ENCODE measurements at places on chromosomes 16 and 17. TPM values are rescaled to one million over a fixed set of nuclear protein-coding genes. Genes with fewer than 3 reads are reported as not detected.

GRCh38 chr16:21647562-21648164, 4.7 kb downstream of the IGSF6 start:
- DNase-seq, result no peak

GRCh38 chr17:8056976-8057625, 18.2 kb downstream of the ALOX15B start:
- DNase-seq, result no peak

- no peak for DNase-seq
These were observed 129.9 kb downstream of the SDK2 start for GRCh38 chr17:73514146-73514863.

- peak; percentile 55 for DNase-seq
These were observed 4.0 kb upstream of the RPL38 start for GRCh38 chr17:74199306-74200092.

DNA sequence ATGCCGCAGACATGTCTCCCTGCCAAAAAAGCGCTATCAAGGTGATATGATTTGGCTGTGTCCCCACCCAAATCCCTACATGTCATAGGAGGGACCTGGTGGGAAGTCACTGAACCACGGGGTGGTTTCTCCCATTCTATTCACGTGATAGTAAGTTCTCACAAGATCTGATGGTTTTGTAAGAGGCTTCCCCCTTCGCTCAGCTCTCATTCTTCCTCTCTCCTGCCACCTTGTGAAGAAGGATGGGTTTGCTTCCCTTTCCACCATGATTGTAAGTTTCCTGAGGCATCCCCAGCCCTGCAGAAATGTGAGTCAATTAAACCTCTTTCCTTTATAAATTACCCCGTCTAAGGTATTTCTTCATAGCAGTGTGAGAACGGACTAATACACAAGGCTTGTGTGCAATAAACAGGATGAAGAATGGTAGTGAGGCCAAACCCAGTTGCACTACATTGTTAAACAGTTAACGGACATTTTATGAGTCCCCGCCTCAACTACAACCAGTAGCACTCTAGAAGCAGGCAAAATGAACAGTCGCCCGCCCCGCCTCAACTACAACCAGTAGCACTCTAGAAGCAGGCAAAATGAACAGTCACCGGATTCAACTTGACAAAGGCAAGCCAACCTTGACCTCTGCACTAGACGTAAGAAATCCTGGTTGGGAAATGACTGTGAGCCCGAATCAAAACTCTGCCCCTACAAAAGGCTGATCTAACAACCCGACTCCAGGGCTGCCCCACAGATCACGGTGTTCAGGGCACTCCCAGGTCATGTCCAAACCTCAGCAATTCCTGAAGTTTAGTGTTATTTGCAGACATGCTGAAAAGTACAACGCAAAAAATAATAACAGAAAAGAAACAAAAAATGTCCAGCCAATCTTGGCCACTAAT, 26.3 kb downstream of the VPS53 start:
- no peak for DNase-seq

DNA sequence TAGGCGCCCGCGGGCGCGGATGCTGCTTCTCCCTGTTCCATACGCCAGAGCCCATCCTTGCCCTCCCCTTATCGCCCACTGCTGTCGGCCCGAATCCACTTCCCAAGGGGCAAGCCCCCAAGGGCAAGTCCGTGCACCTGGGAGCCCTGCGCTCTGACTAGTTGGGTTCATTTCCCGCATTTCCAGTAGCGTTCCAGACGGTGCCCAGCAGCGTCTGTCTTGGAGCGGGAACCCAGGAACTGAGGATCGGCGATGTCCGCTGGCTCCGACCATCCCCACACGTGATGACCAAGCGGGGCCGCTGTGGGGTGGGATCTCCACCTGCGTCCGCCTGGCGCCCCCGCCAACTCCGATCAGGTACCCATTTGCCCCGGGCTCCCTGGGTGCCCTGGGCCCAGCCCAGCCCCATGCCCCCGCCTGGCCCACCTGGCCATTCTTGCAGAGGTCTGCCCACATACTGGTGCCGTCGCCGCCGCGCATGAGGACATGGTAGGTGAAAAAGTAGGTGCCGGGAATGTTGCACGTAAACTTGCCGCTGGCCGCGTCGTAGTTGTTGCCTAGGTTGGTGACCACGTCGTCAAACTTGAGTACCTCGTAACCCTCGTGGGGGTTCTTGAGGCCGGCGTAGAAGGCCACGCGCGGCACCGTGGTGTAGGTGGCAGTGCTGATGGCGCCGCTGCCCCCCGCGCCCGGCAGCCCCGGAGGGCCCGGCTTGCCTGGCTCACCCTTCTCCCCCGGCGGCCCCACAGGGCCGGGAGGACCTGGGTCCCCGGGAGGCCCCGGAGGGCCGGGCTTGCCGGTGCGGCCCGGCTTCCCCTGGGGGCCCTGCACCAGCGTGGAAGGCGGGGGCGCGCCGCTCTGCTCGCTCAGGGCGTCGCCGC, 837 bp downstream of the C1QL1 start:
- DNase-seq, result no peak

DNA sequence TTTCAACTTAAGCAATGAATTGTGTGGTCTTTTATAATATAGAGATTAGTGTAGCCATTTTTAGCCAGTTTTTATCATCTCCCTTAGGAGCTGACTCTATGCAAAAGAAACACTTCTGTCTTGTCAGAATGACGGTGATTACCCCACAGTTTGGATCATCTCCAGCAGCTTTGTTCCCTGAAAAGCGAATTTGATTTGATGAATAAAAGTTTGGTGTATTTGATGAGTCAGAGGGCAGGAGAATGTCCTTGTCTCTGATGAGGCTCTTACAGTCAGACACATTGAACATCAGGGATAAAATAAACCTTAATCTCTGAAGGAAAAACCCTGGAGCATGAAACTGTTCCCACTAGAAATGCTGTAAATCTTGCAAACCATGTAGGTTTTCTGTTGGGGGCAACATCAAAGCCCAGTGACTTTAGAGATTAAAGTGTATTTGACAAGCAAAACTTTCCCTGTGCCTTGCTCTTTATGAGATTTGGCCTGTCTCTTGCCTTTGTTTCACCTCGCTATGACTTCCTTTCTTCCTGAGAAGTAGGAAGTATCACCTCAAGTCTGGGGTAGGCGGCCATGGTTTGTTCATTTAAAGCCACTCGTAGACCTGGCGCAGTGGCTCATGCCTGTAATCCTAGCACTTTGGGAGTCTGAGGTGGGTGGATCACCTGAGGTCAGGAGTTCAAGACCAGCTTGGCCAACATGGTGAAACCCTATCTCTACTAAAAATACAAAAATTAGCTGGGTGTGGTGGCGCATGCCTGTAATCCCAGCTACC, 209.3 kb downstream of the FTO start:
- DNase-seq, result peak; percentile 41

GRCh38 chr17:76091526-76092286, 11.9 kb downstream of the EXOC7 start:
- DNase-seq, result peak; percentile 32

- no peak for DNase-seq
These were observed at the start of gene DLX4 for GRCh38 chr17:49969134-49969759. Gene DLX4 (plus strand): TSS chr17:49969190. CDS start chr17:49969469, 279 bp downstream.

The VPS4A gene
- 32.7 TPM for total RNA-seq

The MYH8 gene
- not detected for total RNA-seq

The HBQ1 gene
- not detected for total RNA-seq

The IL21R gene
- under 0.01 TPM for total RNA-seq

All from lung microvascular endothelial cell (primary cell).